ENCODE measurements at places on chromosomes 11 and 22.

DNA sequence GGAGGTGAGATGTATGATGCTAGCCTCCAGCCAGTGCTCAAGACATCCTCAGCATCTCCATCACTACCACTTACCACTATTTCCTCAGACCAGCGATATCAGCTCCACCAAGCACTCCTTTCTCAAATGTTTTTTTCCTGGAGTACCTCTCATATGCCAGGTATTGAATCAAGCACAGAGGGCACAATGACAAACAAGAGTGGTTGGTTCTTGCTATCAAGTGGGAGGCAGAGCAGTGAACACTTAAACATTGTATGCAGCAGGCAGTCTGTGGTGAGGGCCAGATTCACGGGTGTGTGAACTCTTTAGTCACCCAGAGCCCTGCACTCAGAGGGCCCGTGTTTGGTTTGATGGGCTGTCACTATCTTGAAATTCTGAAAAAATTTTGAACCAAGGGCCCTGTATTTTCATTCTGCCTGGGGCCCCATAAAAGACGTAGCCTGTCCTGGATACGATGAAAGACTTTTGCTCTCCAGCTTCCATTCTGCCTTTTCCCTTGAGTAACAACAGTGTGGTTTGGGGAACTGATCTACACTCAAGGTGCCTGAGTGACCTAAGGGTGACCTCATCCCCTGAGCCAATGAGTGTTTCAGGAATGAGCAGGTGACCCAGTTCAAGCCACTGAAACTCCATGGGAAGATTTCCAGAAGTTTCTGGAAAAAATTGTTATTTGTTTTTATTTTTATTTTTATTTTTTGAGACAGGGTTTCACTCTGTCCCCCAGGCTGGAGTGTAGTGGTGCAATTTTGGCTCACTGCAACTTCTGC lies 348.4 kb upstream of the NARS2 start:
- DNase-seq = no peak

DNA sequence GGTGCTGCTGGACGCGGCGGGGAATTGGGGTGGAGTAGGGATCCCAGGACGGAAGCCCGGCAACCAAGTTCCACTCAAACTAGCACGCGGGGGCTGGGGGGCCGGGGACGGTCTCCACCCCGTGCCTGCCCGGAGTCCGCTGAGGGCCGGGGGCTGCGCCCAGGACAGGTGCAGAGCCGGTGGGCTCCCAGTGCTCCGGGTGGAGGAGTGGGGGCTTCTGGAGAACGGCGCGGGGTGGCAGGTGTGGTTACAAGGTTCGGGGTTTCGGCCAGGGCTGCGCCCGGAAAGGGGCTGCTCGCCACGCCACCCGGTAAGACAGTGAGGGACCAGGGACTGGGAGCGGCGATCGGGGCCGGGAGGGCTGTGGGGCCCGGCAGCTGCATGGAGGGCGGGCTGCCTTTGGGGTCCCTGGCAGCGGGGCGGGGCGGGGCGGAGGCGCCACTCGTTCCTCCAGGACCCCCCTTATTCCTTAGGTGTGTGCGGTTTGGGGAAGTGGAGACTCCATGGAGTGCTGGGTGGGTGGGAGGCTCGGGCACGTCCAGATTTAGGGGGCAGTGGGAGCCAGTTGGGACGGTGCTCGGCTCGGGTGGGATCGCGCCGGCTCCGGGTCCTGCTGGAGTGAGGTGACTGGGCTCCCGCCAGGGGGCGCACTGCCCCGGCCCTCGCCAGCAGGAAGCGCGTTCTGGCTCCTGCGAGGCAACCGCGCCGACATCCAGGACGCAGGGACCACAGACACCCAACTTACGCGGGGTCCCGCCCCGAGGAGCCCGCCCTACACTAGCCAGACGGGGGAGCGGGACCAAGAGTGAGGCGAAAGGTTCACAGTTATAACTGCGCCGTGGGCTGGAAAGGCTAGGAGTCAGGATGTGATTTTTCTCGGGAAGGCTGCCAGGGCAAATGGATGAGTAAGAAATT lies 868 bp downstream of the TSPAN18 start:
- DNase-seq = peak; percentile 61

DNA sequence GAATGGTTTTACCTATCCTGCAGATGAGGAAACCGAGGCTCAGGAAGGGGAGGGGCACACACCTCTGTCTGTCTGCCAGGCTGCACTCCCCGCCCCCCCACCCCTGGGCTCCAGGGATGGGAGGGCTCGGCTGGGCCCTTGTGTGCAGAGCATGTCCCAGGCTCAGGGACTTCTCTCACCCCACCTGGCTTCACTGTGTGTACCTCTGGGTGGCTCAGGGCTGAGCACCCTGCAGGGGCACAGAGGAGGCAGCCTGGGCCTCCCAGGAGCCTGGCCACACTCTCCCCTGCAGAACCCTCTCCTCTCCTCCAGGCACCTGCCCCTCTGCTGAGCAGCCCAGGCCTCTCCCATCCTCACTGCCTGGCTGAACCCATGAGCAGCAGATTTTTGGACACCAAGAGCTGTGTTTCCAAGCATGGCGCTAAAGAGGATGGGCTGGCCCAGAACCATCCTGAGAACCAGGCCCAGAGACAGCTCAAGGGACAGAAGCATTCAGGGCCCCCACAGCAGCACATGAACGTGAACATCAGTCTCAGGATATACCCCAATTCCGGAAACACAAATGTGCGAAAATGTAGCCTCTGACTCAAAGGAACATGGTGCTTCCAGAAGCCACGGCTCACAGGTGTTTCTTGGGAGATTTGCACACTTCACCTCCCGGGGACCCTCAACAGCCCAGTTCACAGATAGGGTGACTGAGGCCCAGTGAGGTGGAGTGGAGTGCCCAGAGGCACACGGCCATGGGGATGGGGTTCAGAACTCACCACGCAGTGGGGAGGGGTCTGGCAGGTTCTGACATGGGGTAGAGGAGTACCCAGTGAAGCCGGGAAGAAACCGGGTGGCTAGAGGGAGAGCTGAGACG lies 10.5 kb downstream of the EMID1 start:
- no peak for DNase-seq

- no peak for DNase-seq
Observed at GRCh38 chr11:60946601-60947264, 5.2 kb downstream of the SLC15A3 start.

GRCh38 chr11:46003572-46003971 lies 81.1 kb downstream of the LARGE2 start:
- no peak for DNase-seq

DNA sequence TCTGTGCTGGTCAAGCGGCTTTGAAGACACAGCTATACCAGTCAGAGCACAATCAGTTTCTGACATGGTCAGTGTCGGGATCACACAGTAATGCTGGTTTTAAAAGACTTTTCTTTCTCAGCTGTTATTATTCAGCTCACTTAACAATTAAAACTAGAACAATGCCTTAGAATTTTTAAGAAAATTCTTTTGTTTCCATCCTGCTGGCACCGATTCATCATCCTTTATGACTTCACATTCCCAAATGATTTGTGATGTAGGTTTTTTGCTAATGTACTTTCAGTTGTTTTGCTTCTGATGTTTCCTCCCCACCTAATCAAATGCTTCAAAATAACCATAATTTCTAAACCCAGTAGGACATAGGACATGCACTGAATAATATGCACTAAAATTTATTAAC lies 34.5 kb upstream of the OLFML1 start:
- DNase-seq = no peak

DNA sequence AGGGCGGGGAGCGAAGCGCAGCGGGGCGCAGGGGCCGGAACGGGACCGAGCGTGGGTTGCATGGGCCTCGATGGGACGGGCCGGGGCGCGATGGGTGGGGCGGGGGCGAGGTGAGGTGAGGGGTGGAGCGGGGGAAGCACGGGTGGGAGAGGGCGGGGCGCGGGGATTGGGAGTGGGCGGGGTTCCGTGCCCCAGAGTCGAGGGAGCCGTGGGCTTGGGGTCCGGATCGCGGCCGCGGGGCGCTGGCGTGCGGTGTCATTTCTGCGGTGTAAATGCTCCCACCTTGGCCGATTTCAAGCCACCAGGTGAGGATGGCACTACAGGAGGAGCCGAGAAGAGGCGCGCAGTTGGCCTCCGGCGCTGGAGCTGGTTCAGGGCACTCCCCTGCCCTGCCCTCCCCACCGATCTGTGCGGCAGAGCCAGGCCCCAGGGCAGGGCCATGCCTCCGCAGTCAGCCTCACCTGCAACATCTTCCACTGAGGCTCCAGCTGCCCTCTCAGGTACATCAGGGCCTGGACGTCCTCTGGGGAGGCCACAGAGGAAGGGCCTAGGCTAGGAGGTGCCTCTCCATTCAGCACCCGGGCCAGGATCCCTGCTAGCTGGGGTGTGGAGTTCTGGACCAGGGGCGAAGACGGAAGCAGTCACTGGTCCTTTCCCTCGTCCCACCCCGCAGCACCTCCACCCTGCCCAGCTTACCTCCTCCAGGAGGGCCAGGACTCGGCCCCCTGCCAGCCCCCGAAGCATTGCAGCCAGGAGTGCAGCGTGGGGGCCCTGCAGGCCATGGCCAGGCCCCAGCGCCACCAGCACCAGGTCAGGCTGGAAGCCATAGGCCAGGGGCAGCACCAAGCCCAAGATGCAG lies 620 bp upstream of the TUBGCP6 start:
- no peak for DNase-seq

DNA sequence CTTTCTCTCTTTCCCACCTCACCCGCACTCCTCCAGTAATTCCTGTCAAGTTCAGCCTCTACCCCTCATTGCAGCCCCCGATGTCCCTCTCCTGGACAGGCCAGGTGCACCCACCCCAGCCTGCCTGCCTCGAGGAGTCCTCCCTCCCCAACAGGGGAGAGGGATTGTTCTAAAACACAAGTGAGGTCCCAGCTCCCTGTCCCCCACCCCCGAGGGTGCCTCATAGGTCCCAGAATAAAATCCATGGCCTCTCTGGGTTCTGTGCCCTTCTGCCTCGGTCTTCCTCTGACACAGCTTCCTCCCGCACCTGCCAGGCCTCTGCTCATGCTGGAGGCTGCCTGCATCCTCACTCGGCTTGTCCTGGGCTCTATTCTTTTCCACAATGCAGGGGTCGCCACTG lies 720.1 kb downstream of the BRD1 start:
- no peak for DNase-seq

GRCh38 chr11:75509020-75509720 lies 16.6 kb downstream of the GDPD5 start:
- DNase-seq = no peak

DNA sequence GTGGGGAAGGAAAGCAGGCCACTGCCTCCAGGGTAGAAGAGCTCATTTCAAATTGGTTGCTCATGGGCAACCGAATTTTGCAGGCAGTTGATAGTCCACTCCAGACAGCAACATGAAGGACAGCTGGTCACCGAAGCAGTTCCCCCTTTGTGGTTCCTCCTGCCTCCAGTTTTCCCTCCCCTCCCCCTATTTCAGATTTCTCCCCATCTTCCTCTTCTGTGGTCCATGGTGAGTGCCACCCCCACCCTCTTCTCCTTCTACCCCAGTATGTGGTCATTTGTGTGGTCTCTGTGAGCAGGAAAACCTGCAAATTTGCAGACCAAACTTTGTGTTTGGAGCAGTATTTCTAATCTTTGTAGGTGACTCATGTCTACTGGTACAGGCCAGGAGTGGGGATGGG lies 38.2 kb upstream of the PAK1 start:
- no peak for DNase-seq

DNA sequence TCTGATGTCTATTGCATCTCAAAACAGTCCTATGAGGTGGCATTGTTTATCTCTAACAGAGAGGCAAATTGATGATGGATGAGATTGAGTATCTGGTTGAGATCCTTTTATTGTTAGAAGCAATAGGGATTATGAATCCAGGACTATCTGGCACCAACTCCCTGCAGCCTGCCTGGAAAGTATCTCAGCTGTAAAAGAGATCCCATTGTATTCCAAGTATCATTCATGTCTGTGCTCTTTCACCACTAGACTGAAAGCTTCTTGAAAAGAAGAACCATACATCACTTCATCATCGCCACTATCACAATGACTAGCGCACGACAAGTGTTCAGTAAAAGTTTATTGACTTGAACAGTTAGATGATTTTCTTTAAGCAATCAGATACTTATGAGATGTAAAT lies 41.9 kb upstream of the PCF11 start:
- DNase-seq = no peak

- DNase-seq = no peak
Observed at GRCh38 chr22:42313804-42314581, 43.5 kb upstream of the TCF20 start.

GRCh38 chr11:57308426-57309060 lies 16.2 kb downstream of the TNKS1BP1 start:
- no peak for DNase-seq

- no peak for DNase-seq
Observed at GRCh38 chr22:42473484-42474193, 41.4 kb upstream of the NFAM1 start.

- no peak for DNase-seq
Observed at GRCh38 chr22:20581503-20582170, 74.2 kb downstream of the MED15 start.

DNA sequence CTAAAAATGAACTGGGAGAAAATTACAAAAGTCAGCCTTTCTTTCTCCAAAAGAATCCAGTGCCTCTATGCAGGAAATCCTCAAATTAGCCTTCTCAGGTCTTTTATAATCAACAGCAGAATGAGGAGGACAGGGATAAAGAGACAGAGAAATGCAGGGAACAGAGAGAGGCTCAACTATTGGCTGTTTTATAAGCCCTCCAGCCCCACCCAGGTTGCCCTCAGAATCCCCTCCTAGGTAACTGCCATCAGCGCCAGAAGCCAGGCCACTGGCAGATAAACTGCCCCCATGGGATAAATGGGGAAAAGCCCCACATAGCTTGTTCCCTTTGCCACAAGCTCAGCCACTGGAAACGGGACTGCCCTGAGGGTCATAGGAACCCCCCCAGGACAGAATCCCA lies 10.9 kb upstream of the HMOX1 start:
- DNase-seq = no peak

DNA sequence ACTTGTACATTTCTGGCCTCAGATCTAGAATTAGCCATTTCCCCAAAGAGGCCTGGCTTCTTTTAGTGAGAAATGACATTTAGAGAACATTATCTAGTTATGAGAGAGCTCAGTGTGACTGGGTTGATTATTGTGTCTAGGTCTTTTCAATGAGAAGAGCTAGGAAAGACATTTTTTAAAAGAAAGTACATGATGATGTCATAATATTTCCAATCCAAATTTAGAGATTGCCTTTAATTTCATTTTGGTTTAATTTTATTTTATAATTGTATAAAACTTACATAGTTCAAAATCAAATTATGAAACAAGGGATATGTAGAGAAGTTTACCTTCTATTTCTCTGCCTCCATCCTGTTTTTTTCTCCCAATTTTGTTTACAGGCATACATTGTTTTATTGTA lies 354.9 kb downstream of the TMEM135 start:
- DNase-seq = no peak

- DNase-seq = no peak
Observed at GRCh38 chr22:32421484-32421883, 9.4 kb upstream of the RTCB start.

DNA sequence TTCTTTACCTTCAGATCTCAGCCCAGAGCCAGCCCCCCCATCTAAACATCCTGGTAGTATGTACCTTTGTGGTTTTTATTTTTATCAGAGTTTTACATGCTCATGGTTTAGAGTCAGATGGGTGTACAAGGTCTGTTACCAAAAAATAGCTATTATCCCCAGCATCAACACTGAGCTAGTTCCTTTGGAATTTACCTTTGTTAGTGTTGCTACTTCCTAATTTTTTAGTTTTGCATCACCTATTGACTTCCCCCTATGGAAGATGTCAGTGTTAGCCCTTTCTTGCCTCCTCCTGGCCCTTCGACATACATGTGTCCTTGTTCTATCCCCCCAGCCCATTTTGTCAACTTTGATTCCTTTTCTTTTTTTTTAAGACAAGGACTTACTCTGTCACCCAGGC lies 7.4 kb downstream of the UPB1 start:
- DNase-seq = no peak

All from stimulated activated CD8-positive, alpha-beta memory T cell treated with anti-CD3 and anti-CD28 coated beads, Interleukin-2, amount 100 ng/mL, for 1 hour (primary cell).